ENCODE measurements at places on chromosomes 4 and X.

- no peak for DNase-seq
Measured at GRCh38 chr4:148171596-148171995, 270.6 kb downstream of the NR3C2 start.

DNA sequence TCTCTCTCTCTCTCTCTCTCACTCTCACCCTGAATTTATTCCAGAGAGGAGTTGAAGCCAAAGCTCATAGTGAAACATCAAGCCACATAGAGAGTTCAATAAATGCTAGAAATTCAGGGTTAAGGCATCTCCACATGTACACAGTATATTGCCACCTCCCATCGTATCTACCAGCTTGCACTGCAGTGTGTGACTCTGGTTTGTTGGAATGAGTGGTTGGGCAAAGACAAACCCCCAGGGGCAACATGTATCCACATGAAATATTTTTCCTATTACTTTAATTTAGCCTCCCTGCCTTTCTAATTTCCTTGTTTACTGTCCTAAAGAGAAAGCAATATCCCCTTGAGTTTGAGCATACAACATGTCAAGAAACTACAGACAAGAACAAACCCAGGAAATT lies 247.3 kb downstream of the SPATA18 start:
- DNase-seq = no peak

DNA sequence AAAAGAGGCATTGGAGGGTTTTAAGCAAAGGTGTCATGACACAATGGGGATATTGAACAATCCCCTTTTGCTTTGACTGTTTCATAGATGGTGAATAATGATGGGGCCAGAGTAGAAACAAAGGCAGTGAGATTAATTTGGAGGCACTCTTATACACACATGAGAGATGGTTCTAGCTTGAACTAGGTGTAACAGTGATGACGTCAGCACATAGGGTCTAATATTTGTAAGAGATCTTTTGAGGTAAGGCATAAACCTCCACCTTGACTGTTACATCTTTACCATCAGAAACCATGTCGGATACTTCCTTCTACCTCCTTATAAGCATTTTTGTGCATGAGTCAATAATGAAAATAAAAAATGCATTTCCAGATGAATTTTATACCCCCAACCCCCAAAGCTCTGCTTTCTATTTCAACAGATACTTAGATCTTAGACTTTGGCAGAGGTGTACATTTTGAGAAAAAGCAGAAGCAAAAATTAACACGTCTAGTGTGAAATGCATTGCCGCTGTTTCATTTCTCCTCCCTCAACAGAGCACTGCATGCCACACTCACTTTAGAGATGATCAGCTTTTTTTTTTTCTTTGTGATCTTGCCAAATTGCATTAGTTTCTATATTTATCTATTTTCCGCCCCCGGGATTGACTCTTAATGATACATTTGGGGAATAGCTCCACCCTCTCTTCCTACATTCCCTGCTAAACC lies 87.2 kb downstream of the HS3ST1 start:
- no peak for DNase-seq

DNA sequence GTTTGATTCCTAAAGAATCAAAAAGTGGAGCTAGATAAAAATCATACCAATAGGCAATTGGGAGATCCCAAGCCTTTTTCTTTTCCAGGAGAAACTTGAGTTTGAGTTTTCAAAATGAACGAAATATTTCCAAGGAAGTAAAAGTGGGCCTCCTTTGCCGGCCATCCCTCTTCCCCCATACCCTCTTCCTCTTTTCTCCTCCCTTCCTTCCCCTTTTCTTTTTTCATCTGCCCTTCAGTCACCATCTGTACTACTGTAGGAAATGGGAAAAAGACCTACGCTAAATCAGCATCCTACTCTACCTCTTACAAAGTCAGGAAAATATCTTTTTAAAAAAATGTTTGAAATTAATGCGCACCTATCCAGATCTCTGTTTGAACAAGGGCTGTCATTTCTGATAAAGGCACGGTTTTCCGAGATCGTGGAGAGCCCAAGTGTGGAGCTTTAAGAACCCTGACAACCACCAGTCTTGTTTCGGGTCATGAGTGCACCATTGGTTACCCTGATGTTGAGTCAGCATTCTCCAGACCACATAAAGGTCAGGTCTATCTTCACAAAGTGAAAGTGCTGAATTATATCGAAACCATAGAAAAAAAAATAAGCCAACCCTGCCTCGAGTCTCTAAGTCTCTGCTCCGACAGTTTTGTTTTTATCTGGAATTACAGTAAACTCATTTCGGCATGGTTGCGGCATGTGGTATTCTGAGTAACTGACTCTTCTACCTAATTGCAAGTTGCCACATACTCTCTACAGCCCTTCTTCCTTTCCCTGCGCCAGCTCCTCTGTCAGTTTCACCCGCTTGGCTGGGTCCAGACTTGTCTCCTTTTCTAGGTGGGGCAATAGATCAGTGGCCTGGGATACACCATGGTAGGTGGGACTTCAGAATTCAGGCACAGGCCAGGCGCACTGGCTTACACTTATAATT lies 140.2 kb upstream of the KLF3 start:
- DNase-seq = peak; percentile 74

DNA sequence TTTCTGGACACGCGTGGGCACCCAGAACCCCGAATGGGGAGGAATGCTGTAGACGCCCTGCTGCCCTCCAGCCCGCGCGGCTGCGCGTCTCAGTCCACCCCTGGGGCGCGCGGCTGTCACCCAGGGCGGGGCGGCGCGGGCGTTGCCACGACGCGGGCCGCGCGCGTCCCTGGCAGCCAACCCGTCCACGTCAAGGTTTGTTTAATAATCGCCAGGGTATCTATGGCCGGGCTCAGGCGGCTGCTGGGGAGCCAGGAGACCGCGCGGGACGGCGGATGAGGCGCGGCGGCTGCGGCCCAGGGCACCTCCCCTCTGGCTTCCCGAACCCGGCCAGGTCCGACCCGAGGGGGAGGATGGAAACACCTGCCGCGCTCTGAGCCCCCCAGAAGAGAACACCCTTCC lies at the start of gene SPATA18:
Gene SPATA18, plus strand, starts transcription at position 92 of the 402 bp plus-strand sequence. CDS start 401 bp downstream, outside the sequence.
- DNase-seq = no peak

GRCh38 chr4:102580463-102580842 lies 79.3 kb downstream of the NFKB1 start:
- DNase-seq = no peak

- peak; percentile 43 for DNase-seq
Measured at GRCh38 chr4:89254847-89255246, 52.8 kb downstream of the GPRIN3 start.

All from activated naive CD4-positive, alpha-beta T cell treated with Interleukin-2 at 50 U/mL for 16 hours (primary cell).